KG1 (cell line): ENCODE measurements at places on chromosomes 13 and 19.

- DNase-seq = no peak
Measured at GRCh38 chr19:560121-560520, 12.3 kb upstream of the BSG start.

GRCh38 chr19:45323671-45324081 lies 1.0 kb upstream of the CKM start:
- DNase-seq = no peak

DNA sequence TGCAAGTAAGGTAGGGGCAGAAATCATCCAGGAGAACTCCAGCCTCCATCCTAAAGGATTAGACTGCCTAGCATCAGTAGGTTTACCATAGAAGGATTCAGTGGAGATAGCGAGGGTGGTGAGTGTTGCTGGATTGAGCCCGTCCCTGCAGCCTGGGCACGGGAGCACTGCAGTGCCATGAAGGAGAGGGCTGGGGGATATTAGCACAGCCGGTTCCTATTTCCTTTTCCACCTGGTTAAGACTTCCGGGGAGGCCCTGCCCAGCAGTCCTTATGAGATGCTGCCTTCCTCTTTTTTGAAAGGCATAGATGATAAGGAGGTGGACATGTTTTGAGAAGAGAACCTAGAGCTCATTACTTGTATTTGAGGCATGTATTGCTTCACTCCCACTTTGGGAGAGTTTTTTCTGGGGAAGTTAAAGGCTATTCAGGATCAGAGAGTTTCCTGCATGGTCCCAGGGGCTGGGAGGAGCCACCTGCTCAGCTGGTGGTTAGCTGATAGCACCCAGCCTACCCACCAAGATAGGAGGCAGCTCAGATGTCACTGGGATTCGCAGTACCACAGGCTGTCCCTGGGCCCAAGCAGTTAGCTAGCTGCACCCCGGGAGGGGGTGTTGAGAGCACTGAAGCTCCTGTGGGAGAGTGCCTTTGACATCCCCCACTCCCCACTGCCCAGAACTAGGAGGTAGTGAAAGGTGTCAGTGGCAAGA lies 17.2 kb downstream of the ACTN4 start:
- DNase-seq = no peak

- DNase-seq = no peak
Measured at GRCh38 chr19:16462757-16463250, 9.0 kb downstream of the EPS15L1 start.

- no peak for DNase-seq
Measured at GRCh38 chr13:99281811-99282263, 23.7 kb upstream of the GPR18 start.

DNA sequence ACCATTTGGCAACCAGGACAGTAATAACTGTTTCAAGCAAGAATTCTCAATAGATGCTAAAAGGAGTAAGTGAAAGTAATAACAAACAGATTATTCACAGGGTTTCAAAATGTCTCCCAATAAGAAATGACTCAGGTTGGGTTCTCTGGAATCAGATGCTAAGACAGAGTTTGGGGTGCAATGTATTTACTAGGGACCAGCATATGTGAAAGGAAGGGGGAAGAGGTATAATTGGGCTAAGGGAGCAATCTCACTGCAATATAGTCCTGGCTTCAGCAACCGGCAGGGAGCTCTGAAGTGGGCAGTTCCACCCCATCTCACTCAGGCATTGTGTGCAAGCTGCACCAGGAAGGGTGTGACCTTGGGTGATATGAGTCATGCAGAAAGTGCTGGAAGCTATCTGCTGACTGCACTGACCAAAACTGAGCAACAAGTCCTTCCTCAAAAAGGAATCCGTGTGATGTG lies 23.4 kb downstream of the ZDHHC20 start:
- no peak for DNase-seq

DNA sequence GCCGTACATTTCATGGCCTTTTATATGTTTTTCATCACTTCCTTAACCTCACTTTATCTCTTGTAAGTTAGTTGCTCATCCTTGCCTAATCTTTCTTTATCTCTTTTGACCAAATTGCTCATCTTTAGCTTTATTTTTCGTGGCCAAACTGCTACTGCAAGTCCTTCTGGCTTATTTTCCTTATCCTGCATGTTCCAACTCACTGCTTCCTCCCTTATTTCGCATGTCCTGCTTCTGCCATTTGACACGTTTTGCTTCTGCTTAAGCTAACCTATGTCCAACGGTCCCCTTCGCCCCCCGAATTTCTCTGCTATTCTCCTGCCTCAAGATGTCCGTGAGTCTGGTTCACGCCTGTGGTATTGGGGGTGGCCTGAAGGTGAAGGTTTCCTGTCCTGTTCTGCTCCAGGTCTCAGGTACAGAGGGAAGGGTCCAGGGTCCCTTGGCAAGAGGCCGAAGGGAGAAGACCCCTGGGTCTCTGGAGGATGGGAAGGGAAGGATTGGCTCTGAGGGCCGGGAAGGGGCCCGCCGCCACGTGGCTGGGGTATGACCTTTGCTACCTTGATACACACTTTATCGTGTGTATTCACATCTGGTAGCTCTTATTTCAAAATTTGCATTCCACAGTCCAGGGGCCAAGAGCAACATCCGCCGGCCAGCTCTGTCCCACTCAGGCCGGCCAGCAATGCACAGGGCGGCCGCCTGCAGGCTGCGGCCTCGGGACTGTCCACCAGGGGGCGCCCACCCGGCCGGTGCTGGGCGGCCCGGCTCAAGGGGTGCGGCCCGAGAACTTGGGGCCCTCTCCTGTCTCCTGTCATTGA lies 2.9 kb upstream of the C19orf85 start:
- DNase-seq = no peak

DNA sequence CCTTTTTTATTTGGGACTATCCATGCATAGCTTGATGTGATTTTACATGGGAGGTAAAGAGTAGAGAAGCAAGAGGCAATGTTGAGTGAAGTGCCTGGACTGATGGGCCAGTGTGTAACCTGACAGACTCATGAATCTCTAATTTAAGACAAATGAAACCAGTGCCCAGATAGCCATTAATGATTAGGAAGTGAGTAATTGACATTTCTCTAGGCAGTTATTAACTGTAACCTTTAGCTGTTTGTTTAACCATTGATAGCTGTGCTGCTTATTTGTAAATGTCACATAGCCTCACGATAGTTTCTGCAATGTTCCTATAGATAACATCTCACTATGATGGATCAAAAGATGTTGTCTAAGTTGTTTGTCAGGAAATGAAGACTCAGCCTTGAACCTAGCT lies 1047.5 kb upstream of the SPRY2 start:
- no peak for DNase-seq

- no peak for DNase-seq
Measured at GRCh38 chr13:62678039-62678438, 1262.4 kb upstream of the PCDH20 start.
